ENCODE measurements at places on chromosomes 5 and 9.

DNA sequence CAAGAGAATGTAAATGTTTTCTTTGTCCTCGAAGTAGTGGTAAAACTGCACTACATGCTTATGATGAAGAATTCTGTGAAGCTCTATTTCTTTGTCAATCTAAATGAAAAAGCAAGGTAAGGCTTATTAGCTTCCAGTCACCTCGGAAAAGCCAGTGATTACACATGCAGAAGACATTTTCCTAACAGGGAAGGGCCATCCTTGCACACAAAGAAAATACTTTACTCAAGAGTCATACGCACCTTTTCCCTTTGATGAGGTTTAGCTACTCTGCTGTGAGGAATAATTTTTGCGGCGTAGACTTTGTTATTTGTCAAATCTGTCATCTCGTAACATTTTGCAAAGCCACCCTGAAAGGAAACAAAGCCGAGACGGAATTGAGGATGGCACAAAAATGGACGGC, 1.1 kb downstream of the PLK2 start:
- DNase-seq = no peak

DNA sequence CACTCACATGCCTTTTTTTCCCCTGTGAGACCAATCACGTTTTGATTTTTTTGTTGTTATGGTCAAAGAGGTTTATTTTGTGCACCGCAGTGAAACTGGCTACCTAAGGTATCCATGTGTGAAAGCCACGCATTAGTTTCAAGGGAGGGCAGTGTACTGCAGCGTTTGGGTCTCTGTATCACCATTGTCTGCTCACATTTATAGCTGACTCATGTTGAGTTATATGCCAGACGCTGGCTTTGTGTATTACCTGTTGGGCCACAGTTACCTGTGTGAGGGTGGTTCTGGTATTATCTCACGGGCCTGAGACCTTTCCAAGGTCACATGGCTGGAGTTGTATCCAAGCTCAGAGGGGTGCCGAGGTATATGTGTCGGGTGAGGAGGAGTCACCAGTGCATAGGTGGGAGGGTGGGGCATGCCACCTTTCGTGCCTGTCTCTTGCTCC, 75.8 kb downstream of the ARHGAP26 start:
- DNase-seq = no peak

- no peak for DNase-seq
Observed at GRCh38 chr5:145915970-145916638, 20.3 kb upstream of the SH3RF2 start.

DNA sequence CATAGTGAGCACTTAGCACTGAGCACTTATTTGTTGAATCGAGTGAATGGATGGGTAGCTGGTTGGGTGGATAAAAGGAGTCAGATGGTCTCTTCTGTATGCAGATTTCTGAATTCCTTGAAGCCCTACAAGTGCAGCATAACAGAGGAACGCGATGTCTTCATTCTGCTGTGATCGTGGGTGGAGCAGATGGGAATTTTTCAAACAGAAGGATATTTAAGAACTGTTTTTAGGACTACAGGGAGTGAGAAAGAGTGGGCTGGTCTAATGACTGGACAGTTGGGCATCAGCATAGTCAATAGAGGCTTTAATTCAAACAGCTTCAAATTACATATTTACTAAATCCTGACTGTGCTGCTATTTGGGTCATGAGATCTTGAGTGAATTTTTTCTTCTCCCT, 253.2 kb downstream of the CEMIP2 start:
- DNase-seq = no peak

- no peak for DNase-seq
Observed at GRCh38 chr5:58011301-58011700, 448.6 kb downstream of the PLK2 start.

- no peak for DNase-seq
Observed at GRCh38 chr9:86723346-86723745, 224.0 kb downstream of the GAS1 start.

DNA sequence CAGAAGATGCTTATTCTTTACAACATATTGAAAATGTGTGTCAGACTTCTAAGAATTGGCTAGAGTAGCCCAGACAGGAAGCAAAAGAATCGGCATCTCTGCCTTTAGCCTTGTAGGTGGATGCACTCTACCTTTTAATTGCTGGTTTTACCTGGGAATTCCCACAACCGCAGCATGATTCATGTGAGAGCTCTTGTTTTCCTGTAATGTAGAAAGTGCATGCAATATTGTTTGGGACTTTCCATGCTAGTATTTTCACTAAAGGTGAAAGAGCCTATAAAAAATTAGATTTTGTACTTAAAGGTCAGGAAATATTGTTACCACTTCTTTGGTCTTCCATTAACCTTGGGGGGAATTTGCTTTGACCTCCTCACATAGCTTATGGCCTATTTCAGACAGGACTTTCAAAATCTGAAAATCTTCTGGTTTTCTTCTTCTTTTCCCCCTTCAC, 89.8 kb downstream of the NTRK2 start:
- DNase-seq = no peak

- peak; percentile 48 for DNase-seq
Observed at GRCh38 chr5:124745928-124746915, at the start of gene ZNF608. Gene ZNF608 (minus strand): TSS chr5:124746639. CDS start chr5:124744989, 1,650 bp downstream.
